Activated CD4-positive, alpha-beta T cell treated with anti-CD3 and anti-CD28 coated beads, Interleukin-2, amount 50 U/mL, for 4 hours (primary cell): ENCODE measurements at places on chromosomes 3 and 15.
A peak's percentile ranks its signal among the peaks of the same experiment; 100 is the strongest.

DNA sequence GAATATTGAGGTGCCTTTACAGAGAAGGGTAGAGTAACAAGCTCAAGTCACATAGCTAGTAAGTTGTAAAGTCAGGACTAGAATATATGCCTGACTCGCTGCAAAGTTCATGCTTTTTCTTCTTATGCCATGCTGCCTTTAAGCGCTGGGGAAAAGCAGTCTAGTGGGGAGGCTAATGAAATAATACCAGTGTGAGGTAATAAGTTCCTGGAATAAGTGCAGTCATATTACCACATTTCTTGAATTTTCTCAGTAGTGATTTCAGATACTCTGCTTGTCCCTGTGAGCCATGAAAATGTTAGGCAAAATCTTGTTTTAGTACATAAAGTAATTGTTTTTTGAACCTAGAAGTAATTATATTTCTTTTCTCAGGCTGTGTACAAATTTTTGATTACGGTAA is 71.8 kb downstream of the SYN2 start:
- no peak for DNase-seq

GRCh38 chr15:69758810-69759790 is 306.5 kb downstream of the RPLP1 start:
- peak; percentile 82 for DNase-seq

- no peak for DNase-seq
These were observed 27.4 kb upstream of the TJP1 start for GRCh38 chr15:29849716-29850115.

DNA sequence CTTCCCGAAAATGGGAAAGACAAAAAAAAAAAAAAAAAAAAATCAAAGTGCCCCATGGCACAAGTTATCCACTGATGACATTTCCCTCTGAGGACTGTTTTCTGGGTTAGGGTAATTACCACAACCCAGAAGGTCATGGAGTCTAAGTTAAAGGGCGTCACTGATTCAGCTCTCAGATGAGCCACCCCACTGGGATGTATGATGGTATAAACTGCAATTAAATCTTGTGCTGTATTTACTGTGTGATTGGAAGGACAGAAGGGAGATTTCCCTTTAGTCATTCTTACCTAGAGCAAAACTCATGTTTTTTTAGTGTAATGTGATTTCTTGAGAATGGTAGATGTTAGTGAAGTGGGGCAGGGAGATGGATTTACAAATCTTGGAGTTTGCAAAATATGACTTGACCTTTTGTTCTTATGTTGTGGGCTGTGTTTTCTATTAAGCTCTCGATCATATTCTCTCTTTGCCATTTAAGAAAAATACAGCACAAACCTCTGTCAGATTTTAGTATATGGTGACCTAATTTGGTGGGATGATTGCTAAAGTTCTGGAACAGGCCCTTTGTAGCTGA is 244.2 kb downstream of the PTPRG start:
- no peak for DNase-seq

DNA sequence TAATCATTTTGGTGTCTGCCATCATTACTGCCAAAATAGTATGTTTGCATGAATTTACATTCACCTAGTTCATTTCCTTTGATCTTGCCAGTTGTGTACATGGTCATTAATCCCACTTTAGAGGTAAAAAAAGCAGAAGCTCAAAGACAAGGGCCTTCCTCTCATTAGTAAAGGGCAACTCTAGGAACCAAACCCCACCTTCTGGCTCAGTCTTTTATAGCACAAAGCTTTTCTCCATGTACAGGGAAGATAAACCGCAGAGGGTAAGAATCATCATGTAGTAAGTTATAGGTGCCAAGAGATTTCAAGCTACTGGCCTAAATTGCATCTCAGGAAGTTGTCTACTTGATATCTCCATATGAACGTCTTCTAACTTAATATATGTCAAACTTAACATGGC is 19.3 kb upstream of the SPG21 start:
- DNase-seq = no peak

DNA sequence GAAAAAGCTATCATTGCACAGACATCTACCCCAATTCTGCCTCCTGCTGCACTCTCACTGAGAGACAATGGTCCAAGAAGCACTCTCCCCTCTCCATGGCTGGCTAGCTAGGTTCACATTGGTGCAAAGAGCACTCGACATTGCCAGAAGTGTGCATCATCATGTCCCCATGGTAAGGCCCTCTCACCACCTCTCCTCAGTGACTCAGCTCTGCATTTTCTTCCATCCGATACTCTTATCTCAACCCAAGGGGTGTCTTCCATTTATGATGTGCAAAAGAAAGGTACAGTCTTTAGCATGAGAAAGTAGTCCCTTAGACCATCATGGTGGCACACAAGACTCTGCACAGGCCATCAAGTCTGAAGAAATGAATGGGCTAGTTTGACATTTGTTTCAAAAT is 14.0 kb downstream of the RPSA start:
- no peak for DNase-seq

DNA sequence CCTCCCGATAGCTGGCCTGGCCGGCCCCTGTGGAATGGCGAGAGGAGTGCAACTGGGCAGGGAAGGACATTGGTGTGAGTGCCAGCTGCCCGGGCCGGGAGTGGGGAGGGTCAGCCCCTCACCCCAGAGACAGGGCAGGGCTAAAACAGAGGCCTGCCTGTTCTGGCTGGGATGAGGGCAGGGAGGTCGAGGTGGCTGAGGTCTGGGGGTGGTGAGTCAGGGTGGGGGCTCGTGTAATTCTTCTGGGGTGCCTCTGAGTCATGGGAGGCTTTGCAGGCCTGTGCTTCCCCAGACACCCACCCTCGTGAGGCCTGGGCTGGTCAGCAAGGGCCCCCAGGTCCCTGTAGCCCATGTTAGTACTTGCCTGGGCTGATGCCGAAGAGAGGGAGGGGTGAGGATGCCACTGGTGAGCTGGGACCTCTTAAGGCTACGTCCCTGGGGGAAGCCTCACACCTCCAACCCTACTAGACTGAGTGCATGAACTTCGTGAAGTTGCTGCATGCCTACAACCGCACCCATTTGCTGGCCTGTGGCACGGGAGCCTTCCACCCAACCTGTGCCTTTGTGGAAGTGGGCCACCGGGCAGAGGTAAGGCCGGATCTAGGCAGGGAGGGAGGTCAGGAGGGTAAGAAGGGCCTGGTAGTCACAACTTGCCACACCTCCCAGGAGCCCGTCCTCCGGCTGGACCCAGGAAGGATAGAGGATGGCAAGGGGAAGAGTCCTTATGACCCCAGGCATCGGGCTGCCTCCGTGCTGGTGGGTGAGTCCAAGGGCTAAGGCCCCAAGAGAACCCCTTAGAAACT is 1.7 kb downstream of the SEMA3B start:
- no peak for DNase-seq

DNA sequence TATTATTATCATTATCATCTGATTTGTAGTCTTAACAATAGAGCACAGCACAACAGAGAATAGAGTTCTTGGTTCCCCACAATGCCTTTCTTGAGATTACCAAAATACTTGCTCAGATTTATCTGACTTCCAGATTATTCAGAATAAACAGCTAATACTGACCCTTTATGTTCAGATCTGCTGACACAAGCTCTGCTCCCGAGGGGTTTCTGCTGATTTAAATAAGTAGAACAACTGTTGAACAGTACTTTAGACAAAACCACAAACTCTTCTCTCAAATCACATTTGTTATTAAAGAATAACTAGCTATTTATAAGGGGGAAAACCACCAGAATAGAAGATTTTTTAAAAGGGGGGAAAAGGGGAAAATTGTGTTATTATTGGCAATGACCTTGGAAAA is 380.2 kb upstream of the ATP11B start:
- no peak for DNase-seq

GRCh38 chr15:72223278-72223677 is 7.7 kb downstream of the PKM start:
- DNase-seq = no peak

GRCh38 chr3:105823149-105823867 is 45.5 kb downstream of the CBLB start:
- DNase-seq = peak; percentile 23

- DNase-seq = no peak
These were observed 26.4 kb downstream of the PEAK1 start for GRCh38 chr15:77393471-77393840.

GRCh38 chr15:22945071-22945470 is 35.1 kb downstream of the CYFIP1 start:
- DNase-seq = no peak

- DNase-seq = no peak
These were observed 111.6 kb upstream of the PHLDB2 start for GRCh38 chr3:111747490-111747889.

- no peak for DNase-seq
These were observed 85.3 kb upstream of the MYZAP start for GRCh38 chr15:57506422-57506821.

GRCh38 chr3:149753717-149754116 is 1.4 kb upstream of the COMMD2 start:
- no peak for DNase-seq

DNA sequence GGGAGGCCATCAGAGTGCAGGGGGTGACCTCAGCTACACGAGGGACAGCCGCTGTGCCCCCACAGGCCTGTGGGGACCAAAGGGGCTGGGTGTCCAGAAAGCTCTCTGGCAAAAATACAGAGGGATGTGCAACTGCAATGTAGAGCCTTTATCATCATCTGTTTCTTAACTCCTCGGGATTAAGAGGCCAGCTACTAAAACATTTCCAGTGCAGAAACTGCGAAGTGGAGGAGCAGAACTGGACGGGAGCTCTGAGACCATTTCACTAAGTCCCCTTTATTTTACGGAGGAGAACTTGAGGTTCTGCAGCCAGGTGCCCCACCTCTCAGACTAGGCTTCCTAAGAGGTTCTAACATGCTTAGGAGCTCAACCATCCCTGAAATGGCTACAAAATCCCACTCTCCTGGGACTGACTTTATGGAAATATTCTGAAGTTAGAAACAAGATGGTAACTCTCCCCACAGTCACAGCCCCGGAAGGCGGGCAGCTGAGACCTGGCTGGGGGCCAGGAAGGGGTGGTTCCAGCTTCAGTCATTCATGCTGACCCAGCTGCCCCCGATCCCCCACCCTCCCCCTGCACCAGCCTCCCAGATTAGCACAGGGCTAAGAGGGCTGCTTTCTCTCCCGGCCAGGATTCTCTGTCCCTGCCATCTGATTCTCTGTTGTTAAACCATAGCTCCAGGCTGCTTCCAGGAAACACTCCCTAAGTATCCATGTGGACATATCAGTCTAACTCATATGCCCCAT is 40.3 kb downstream of the UMPS start:
- DNase-seq = no peak

DNA sequence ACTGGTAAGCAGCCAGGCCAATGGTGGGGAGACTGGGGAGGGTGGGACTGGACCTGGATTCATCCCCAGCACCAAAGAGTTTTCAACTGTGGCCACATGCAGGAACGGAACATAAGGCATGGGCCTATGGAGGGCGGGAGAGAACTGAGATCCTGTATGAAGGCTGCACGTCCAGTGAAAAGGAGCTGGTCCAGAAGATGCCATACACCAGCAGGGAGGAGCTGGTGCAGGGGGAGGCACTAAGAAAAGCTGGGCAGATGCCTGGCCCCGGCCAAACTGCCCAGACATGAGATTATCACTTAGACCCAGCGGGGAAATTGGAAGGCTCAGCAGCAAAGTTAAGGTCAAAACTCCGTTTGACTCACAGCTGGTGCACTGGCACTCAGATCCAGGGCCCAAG is 58.1 kb upstream of the MCF2L2 start:
- no peak for DNase-seq

GRCh38 chr3:5581743-5582142 is 394.2 kb downstream of the EDEM1 start:
- no peak for DNase-seq

GRCh38 chr15:32840507-32841245 is 122.9 kb downstream of the GREM1 start:
- no peak for DNase-seq

GRCh38 chr3:139772539-139773500 is 95.0 kb upstream of the NMNAT3 start:
- no peak for DNase-seq

GRCh38 chr3:157436583-157437291 is at the start of gene PTX3:
Gene PTX3 (plus strand): TSS chr3:157436850. CDS start chr3:157436934, 84 bp downstream.
- DNase-seq = no peak

DNA sequence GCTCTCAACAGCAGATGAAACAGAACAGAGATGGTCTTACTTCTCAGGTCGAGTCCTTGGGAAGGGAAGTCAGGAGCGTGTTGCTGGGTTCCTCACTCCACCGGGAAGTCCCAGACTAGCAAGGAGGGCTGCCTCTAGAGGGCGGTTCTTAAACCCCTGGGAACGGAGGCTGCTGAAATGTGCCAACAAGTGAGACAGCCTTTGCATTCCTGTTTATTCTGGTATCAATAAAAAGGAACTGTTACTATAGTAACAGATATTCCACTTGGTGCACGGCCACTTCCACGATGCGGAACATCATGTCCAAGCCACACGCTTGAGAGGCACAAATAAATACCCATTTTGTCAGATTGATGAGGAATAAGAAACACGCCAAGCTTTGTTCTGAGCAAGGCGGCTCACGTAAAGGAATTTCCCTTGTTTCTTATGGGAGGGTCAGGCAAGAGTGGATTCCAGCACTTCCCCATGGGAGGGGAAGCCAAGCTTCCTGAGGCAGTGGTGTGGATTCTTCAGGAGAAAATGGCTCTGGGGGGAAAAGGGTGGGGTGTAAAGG is at the start of gene FAM107A:
TSS of gene FAM107A (minus strand) at position 123 of the 553 bp plus-strand sequence. CDS start 7,531 bp downstream, outside the sequence.
- no peak for DNase-seq

DNA sequence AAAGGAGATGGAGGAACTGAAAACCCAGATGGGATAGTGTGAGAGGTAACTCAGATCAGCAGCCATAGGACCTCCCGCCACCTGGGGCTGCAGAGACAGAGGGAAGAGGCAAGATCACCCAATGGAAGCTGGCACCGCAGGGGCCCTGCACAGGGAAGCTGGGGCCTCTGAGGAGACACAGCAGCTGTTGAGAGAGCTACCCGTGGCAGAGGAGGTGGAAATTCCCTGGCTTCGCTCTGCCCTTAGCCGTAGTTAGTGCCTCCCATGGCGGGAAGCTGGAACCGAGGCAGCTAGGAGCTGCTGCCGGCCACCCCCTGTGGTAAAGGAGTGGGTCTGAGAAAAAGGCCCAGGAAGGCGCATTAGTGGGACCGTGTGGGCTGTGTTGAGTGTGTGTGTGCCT is 18.0 kb upstream of the PLXNA1 start:
- DNase-seq = no peak

- peak; percentile 67 for DNase-seq
These were observed 1.1 kb upstream of the SETD5 start for GRCh38 chr3:9396301-9396631.

DNA sequence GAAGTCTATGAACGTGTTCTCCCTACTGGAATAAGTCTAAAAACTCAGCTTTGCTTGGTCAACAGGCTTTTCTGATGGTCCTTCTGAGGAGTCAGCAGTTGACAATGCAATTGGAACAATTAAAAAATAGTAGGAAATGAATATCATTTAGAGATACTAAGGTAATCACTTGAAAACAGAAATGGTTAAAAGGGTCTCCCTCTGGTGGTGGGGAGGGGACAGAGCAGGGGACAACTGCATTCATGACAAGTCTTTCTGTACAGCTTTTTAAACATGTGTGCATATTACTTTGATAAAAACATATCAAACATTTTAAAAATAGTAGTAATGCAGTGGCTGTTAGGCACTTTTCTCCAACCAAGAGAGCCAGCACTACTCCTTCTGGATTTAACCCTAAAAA is 119.9 kb upstream of the FHIT start:
- DNase-seq = no peak

DNA sequence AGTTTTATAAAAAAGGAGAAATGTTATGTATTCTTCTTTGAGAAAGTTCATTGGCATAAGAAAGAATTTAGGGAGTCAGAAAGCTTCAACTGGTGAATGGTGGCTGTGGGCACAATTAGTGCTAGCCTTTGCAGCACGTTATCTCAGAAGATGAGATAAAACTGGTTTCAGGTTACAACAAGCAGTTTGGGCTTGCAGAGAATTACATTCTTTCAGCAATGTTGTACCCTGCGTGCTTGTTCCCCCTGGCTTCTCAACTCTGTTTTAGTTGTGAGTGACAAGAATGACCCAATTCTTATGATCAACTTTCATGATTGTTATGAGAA is 31.6 kb upstream of the ACP3 start:
- no peak for DNase-seq
